Bronchial epithelial cell (primary cell): ENCODE measurements at places on chromosomes 11 and 22.
A peak's percentile ranks its signal among the peaks of the same experiment; 100 is the strongest.

DNA sequence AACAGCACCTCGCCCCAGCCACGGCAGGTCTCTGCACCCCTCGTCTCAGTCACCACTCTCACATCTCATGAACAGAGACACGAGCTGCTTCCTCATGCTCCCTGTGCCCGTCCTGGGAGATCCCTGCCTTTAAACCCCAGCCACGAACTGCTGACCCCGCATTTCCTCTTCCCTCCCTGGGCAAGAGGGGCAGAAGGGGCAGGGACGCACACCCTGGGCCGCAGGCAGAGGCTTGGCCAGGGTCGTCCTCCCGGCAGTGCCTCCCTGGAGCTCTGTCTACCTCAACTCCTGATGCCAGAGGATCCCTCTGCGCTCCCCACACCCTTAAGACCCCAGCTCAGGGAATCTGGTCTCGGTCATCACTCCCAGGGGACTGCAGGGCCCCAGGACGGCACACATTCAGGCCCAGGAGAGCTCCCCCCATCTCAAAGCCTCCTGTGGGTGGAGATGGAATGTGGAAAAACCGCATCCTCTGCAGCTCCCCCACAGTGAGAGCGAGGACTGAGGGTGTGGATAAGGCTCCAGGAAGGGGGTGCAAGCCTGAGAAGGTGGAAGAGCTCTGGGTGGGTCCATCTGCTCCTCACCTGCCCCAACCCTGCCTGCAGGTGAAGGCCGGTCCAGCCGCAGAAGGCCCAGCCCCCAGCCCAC, 1.2 kb downstream of the BID start:
- peak; percentile 37 for DNase-seq

DNA sequence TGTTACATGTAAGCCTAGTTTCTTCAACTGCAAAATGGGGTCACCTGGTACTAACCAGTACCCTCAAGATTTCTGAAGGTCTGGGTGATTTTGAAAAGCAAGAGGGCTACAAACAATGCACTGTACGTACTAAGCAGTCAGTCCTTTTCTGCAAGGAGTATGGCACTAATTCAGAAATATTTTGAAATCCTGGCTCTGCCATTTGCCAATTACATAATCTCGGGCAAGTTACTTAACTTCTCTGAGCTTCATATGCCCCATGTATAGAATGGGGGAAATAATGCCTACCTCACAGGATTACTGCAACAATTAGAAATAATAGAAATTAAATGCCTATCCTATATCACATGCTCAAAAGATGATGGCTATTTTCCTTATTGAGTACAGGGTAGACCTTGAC, 60.7 kb upstream of the CCDC89 start:
- no peak for DNase-seq

DNA sequence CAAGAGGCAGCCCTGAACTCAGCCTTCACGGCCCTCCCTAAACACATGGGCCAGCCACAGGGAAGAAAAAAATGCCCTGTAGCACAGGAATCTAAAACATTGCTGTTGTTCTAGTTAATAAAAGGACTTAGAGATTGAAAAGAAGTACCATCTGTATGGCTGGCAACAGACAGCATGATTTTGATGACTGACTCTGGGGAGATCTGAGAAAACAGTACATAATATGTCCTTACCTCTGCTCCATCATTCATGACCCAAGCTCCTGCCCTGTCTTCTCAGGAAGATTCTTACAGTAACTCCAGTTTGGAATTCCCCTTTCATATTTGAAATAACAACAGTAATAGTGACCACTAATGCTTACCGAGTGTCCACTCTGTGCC, 244.2 kb downstream of the ETS1 start:
- DNase-seq, result peak; percentile 13

DNA sequence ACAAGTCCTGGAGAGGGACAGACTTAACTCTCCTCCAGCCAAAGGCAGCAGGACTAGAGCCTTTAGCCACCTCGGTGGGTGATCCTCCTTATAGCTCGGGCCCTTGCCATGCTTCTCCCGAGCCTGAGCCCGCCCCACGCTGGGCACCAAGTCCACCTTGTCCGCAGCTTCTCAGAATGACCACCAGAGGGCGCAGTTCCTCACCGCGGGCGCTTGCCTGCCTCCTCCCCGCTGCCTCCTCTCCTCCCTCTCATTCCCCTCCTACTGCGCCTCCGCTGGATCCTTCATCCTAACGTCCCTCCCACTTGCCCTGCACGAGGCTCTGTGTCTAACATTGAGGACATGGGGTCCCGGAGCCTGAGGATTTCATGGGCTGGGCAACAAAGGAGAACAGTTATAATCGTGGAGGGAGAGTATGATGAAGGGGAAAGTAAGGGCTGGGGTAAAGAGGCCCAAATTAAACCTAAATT, 11.3 kb upstream of the MOGAT2 start:
- DNase-seq, result peak; percentile 60

DNA sequence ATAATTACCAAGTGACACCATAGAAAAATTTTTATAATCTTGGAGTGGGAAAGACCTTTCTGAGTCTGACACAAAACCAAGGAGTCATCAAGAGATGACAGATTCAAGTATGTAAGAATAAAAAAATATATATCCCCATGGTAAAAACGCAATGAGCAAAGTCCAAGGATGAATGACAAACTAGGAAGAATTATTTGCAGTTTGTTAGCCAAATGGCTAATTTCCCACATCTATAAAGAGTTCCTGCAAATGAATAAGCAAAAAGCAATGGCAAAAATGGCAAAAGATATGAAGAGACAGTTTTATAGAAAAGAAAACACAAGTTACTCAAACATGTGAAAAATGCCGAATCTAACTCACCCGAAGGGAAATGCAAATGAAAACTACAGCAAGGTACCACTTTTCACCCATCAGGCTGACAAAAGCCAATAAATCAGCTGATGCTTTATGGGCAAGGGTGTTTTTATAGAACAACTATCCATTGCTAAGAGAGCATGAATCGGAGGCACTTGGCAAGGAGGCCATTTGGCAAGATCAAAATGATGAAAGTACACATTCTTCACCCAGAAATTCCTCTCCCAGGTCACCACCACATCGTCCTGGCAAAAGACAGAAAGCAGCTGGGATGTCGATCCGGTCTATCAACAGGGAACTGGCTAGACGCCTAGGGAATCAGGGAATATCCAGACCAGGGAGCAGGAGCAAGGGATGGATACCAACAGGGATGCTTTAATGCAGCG, 21.1 kb upstream of the KLHL35 start:
- no peak for DNase-seq

DNA sequence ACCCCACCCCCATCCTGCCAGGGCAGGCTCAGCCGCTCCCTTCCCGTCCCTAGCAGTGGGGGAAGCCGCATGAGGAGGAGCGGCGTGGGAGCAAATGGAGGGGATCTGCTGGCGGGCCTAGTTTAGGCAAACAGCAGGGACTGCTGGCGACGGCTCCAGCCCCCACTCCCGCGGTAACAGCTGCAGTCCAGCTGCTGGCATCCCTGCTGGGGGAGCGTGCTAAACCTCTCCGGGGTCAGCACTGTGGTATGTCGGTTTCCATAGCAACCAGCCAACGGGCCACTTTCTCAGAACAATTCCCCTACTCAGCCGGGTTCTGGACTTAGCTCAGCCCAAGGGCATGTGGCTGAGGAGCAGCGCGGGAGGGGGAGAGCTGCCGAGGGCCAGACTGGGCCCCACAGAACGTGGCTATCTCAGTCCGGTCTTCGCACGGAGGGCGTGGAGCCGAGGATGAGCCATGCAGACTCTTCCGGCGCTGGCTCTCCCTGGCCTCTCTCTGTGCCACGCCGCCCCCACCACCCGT, 98.8 kb downstream of the PKNOX2 start:
- DNase-seq, result no peak

GRCh38 chr11:83409476-83409875, 123.3 kb upstream of the CCDC90B start:
- DNase-seq, result no peak

DNA sequence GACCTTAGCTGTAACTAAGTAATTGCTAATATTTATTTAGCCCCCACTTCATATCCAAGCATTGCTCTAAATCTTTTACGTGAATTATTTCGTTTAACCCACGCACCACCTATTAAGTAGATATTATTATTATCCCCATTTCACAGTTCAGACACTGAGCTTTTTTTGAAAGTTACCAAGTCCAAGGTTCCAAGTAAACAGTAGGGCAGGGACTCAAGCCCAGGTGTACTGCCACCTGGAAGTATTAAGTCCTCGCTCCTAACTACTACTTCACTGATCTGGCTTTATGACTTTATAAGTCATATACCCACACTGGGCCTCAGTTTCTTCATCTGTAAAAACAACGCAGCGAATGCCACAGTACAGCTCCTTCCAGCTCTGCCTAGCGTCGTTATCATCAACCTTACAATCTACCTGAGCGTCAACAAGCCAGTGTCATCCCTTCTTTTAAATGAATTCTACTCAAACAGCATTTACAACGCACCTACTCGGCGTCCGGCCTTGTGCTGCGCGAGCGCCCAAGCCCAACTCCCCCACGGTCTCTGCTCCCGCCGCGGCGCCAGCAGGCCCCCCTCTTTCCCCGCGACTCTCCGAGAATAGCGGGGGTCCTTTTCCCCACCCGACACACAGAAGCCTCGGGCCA, 624 bp downstream of the TMEM41B start:
- DNase-seq, result peak; percentile 39

GRCh38 chr11:80722629-80723028, 1281.8 kb upstream of the TENM4 start:
- DNase-seq, result peak; percentile 99

GRCh38 chr22:23132376-23133091, 9.3 kb downstream of the RSPH14 start:
- DNase-seq, result no peak

DNA sequence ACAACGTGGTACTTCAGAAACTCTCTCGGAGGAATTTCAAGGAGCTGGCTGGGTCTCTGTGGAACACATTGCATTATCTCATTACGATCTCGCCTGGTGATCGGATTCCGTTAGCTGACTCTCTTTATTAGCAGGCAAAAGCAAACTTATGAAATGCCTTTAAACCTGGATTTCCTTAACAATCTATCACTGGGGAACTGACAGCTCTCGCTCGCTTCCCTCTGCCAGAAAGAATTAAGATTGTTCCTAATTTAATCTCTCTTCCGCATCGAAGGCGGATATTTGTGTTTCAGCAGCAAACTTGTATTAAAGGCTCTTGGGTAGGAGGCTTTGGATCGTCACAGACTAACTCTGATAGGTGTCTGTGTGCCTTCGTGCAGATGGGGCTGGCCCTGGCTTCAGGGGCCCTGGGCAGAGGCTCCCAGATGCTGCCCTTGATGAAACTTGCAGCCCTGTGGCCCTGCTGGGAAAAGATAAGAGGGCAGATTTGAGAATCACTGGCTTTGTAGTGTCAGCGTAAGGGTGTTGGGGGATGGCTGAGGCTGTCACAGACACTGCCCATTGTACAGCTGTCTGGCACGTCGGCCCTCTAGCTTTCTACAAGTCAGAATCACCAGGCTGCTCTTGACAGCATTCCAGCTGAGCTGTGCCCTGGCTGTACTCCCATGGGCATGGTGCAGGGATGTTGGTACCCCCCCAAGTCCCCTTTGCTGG, 162.2 kb upstream of the NECTIN1 start:
- no peak for DNase-seq

GRCh38 chr11:45454917-45455401, 168.8 kb upstream of the SYT13 start:
- no peak for DNase-seq

GRCh38 chr22:46915950-46916730, 153.7 kb downstream of the TBC1D22A start:
- no peak for DNase-seq

- no peak for DNase-seq
These were observed 1.7 kb upstream of the NUDT8 start for GRCh38 chr11:67631411-67631810.

- no peak for DNase-seq
These were observed 119.1 kb downstream of the RRM1 start for GRCh38 chr11:4213746-4214145.

- no peak for DNase-seq
These were observed 10.5 kb upstream of the MFNG start for GRCh38 chr22:37496651-37497050.

- peak; percentile 85 for DNase-seq
These were observed 18.6 kb upstream of the APLNR start for GRCh38 chr11:57255618-57256017.

- DNase-seq, result no peak
These were observed 87.0 kb downstream of the ARHGAP42 start for GRCh38 chr11:100774132-100774531.

GRCh38 chr11:32162906-32163305, 72.0 kb downstream of the RCN1 start:
- no peak for DNase-seq

DNA sequence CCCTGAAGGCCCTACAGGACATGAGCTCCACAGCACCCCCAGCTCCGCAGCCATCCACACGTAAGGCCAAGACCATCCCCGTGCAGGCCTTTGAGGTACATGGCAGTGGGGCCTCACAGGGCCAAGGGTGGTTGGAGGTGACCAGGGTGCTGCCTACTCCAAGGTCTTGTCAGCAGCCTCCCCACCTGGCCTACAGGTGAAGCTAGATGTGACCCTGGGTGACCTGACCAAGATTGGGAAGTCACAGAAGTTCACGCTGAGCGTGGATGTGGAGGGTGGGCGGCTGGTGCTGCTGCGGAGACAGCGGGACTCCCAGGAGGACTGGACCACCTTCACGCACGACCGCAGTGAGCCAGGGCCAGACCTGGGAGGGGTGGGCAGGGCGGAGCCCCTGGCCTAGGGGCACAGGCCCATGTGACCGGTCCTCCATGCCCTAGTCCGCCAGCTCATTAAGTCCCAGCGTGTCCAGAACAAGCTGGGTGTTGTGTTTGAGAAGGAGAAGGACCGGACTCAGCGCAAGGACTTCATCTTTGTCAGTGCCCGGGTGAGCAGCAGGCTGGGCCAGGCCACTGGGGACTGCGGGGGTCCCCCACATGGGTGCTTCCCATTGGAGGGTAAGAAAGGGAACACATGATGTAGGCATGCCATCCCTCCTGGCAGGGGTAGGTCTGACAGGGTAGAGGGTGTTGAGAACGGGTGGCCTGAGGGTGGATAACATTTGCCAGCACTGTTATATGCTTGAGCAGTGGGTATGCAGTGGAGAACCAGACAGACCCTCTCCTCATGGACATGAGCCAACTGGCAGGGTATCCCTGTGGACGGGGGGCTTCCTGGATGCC, 5.6 kb downstream of the INPPL1 start:
- no peak for DNase-seq

DNA sequence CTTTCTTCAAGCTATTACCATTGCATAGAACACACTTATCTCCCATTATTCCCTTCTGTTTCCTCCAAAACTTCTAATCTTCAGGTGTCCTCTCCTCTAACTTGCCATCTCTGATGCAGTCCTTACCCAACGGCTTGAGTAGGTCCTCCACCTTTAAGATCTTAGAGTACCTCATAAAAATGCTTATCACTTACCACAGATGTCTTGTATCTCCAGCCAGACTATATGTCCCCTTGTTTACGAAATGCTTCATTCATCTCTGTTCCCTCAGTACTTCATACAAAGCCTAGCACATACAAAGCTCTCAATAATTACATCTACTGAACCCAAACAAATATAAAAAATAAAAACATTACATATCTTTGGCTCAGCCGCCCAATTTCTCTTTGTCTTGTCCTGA, 49.2 kb downstream of the PAK1 start:
- DNase-seq, result no peak

DNA sequence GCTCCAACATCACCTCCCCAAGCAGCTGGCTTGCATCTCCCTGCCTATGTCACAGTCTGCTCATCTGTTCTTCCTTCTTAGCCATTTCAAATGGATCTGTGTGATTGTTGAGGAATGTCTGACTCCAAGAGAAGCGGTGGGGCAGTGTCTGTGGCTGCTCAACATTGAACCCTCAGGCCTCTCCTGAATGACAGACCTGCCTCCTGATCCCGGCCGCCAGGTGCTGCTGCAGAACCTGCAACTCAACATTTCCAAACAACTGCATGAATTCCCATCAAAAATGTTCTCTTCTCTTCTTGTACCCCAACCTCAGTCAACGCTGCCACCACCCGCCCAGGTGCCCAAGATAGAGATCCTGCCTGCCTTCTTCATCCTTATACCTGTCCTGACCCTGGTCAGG, 132.5 kb downstream of the FBXO7 start:
- DNase-seq, result no peak
